ENCODE measurements at places on chromosomes 1 and 21.
A peak's percentile ranks its signal among the peaks of the same experiment; 100 is the strongest.

GRCh38 chr21:16676391-16676790, 836.5 kb upstream of the CXADR start:
- no peak for DNase-seq

- no peak for DNase-seq
Observed at GRCh38 chr1:196567238-196567637, 41.0 kb downstream of the KCNT2 start.

GRCh38 chr1:201023517-201023902, at the start of gene KIF21B:
KIF21B (minus strand) TSS chr1:201023714; CDS start chr1:201023383, 331 bp downstream.
- DNase-seq = peak; percentile 22

GRCh38 chr1:17618558-17619247, 79.2 kb downstream of the ARHGEF10L start:
- DNase-seq = no peak

DNA sequence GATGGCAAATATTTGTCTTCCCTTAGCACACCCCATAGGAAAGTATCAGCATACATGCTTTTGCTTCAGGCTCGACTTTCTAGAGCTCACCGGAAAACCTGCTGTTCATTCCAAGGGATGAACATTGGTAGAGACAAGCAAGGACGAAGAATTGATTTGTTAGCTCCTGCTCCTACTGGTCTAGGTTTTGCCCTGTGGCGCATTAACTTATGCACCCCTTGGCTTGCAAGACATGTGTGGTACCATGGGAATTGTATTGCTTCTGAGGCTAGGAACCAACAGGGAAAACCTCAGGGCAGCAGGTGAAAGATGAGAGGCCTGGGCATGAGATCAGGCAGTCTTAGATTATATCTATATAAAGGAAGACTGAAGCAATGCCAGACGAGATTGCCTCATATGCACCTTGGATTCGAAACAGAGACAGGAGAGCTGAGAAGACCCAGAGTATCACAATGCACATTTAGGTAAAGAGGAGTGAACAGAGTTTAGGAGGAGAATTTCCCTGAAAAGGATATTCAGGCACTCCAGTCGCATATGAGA, 771.2 kb upstream of the B3GALT2 start:
- DNase-seq = no peak

DNA sequence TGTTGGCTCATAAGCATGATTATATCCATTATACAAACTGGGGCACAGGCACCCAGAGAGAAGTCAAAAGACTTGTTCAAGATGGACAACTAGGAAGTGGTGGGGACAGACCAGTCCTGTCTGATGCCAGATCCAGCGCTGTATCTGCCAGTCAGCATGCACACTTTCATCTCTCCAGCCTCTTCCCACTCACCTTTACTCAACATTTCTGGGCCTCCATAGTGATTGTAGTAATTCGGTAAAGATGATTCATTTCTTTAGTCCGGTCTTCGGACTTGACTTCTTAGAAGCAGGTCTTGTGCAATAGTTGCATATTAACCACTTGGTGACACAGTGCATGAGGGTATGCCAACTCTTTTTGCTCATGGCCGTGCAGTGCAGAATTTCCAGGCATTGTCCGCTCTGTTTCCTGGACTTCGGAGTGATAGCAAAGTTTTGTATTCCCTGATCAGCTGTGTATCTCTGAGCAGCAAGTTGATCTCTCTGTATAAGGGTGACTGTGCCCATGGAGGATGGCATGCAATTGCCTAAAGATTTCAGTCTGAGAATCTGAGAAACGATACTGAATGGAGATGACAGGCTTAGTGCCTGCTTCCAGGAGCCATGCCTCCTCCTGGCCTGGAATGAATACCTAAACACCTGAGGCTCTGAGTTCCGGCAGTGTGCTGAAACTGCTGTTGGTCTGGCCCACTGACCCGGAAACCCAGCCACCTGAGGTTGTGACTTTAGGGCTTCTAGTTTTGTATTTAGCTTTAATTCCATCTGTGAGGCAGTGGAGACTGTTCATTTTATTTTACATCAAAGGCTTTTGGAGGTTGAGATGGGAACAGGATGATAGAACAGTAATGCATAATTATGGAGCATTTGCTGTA, 39.0 kb downstream of the GALNT2 start:
- DNase-seq = no peak

DNA sequence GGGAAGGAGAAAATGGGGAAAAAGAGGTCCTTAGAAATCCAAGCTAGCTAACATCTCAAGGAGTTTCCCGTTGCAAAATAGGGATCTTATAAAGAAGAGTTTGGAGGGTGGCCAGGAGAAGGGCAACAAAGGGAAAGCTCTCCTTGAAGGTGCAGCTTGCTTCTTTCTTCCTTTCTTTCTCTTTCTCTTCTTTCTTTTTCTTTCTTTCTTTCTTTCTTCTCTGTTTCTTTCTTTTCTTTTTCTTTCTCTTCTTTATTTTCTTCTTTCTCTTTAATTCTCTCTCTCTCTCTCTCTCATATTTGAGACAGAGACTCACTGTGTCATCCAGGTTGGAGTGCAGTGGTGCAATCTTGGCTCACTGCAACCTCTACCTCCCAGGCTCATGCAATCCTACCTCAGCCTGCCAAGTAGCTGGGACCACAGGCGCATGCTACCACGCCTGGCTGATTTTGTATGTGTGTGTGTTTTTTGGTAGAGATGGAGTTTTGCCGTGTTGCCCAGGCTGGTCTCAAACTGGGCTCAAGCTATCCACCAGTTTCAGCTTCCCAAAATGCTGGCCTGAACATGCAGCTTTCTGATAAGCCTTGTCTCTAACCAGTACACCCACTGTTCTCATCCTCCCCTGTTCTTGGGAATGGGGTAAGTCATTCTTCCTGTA, 44.4 kb downstream of the RNF11 start:
- no peak for DNase-seq

DNA sequence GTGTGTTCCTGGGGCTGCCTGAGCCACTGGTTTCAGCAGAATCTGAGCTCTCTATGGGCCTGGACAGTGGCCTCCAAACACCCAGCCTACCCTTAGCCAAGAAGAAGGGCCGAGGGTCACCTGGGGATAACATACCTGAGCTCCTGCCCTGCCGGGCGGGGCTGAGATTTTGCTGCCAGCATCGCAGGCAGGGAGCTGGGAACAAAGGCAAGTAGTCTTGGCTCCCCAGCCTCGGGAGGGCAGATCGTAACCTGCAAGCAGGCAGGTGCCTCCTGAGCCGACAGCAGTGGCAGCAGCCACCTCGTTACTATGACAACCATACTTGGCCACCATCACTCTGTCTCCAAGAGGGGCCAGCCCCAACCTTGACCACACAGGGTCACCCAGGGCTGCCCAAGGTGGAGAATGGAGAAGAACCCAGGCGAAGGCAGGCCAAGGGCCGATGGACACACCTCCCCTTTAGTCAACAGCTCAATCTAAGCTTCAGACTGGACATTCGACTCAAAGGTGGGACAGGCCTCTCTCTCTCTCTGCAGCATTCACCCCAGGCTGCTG, 54.6 kb downstream of the TOMM20 start:
- no peak for DNase-seq

DNA sequence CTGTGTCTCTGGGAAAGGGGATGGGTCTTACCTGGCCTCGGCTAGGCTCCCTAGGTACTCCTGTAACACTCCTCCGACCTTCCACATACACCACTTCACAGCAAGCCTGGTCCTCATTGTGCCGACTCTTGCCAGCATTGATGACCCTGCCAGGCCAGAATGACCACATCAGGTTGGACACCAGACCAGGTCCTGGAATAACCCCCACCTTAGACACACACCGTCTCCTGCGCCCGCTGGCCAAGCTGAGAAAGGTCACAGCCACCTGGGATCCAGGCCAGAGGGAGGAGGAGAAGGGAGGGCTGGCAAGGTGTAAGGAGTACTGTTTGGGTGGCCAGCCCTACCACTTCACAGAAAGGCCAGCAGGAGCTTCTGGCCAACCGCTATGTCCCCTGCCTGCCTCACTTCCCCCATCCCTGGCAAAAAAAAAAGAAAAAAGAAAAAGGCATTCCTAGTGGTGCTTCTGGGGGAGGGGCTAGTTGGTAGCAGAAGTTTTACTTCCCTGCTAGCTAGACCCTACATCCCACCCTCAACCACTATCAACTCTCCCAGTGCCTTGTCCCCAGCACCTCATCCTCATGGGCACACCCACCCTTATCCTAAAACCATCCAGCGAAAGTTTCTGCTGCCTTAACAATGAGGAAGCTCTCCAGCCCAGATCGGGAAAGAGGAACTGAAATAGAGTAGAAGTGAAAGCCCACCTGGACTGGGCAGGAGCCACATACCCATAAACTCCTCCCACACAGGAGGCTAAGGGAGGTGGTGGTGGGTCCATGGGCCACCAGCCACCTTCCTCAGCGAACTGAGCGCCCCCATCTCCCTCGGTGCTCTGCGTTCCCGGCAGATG, 1.4 kb downstream of the PPM1J start:
- DNase-seq = no peak

GRCh38 chr1:192793983-192794767, 14.7 kb upstream of the RGS2 start:
- DNase-seq = no peak

DNA sequence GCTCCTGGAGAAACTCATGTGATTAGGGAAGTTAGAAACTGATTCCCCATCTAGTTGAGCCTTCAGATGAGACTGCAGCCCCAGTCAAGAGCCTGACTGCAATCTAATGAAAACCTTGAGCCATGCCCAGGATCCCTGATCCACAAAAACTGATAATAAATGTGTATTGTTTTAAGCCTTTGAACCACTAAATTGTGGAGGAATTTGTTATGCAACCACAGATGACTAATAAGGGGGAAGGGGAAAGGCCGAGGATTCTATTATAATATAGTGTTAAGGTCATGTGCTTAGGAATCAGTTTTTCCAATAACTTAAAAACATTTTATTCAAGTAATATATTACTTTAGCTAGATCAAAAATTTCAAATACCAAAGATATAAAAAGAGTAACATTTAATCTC, 52.8 kb upstream of the USP25 start:
- DNase-seq = no peak

Measured in C1 segment of cervical spinal cord (tissue), 14 donors.